ENCODE measurements at places on chromosomes 3 and 15.
A peak's percentile ranks its signal among the peaks of the same experiment; 100 is the strongest.

- DNase-seq, result no peak
Measured at GRCh38 chr15:71591057-71591456, 219.3 kb upstream of the NR2E3 start.

GRCh38 chr3:178967177-178967532 lies 104.5 kb downstream of the ZMAT3 start:
- no peak for DNase-seq

- no peak for DNase-seq
Measured at GRCh38 chr3:96796101-96796500, 18.3 kb upstream of the EPHA6 start.

DNA sequence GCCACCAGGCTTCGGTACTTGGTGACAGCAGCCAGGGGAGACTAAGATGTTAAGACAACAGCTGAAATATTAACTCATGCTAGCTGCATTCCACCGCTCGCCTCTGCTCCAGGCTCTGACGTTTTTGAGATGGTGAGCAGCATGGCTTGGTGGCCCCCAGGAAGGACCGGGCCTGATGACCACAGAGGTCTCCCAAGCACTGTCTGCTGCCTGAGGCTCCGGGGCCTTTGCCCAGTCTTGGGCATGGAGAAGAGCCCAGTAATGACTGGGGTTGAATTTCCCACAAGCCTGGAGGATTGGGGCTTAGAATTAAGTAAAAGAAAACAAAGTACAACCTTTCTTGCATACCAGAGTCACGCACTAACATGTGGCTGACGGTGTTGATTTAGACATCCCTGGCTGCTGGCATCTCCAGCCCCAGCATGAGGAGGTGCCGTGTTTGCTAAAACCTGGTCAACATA lies 243.6 kb upstream of the LYSMD4 start:
- DNase-seq, result no peak

- DNase-seq, result no peak
Measured at GRCh38 chr15:43483297-43484128, 9.4 kb downstream of the TP53BP1 start.

GRCh38 chr3:159910991-159911663 lies 77.5 kb upstream of the IL12A start:
- DNase-seq, result no peak

GRCh38 chr3:15964605-15965442 lies 167.0 kb upstream of the ANKRD28 start:
- DNase-seq, result no peak

DNA sequence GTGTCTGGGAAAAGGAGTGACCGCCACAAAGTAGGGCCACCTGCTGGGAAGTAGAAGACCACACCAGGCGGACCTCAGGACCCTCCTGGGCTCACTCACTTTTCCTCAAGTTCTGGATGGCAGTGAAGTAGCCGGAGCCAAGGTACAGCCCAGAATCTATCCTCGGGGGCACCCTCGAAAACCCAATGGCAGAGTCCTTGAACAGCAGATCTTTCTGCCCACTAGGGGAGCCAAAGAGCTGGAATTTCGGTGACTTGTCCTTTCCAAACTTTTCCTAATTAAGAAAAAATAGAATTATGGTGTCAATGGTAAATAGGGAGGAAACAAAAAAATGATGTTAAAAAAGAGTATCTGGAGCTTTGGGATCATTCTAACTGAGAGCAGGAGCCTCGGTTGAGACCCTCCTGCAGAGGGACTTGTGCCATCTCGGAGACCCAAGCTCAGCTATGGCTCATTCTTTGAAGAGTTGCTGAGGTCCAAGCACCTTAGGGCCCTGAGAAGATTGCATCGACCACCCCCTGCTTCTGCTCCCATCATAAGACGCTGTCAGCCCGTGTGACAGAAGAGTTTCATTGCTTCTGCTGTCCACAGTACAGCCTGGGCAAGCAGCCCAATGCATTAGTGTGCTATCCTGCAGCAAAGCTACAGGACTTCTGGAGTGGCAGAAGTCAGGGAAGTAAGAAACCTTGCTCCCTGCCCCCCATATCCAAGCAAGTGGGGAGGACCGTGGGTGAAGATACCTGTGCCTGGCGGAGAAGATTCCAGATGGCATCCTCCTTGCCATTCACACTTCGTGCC lies 14.8 kb downstream of the LTF start:
- DNase-seq, result no peak

GRCh38 chr3:196563721-196564225 lies 4.6 kb downstream of the WDR53 start:
- peak; percentile 18 for DNase-seq

- DNase-seq, result no peak
Measured at GRCh38 chr3:111936191-111936841, 42.5 kb upstream of the ABHD10 start.

DNA sequence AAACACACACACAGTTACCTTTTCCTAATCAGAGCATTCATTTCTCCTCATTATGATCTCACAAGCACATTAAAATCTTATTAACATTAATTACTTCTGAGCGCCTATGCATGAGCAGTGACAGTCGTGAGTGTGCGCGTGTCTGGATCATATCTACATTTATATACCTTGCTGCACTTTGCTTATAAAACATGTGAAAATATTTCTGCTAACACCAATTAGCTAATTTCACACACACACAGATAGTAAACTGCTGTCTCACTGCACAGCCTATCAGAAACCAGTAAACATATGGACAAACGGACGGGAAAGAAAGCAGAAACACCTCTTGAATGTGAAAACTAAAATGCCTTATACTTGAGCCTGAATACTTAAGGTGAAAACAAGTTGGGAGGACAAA lies 64.8 kb downstream of the ZBTB20 start:
- DNase-seq, result no peak

GRCh38 chr3:157110761-157111278 lies 49.1 kb downstream of the CCNL1 start:
- DNase-seq, result no peak

GRCh38 chr3:8301977-8302735 lies 199.5 kb upstream of the LMCD1 start:
- DNase-seq, result no peak

GRCh38 chr3:83941990-83942745 lies 1016.6 kb upstream of the CADM2 start:
- no peak for DNase-seq

DNA sequence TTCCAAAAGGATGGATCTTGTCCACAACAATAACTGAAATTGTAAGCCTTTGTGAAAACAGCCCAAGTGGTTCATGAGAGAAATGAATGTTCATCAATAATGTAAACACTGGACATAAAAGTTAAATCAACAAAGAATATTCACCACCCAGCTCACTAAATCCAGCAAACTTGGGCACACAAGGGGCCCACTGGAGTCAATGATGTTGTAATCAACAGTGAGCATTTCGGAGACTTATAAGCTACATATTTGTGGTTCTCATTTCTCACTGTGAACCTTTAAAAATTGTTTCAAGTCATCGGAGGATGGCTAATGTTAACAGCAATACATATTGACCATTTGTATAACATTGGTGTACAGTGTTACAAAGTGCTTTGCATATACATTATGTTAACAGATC lies 63.1 kb downstream of the VGLL4 start:
- DNase-seq, result no peak

GRCh38 chr15:61157933-61158332 lies 71.2 kb downstream of the RORA start:
- DNase-seq, result no peak

DNA sequence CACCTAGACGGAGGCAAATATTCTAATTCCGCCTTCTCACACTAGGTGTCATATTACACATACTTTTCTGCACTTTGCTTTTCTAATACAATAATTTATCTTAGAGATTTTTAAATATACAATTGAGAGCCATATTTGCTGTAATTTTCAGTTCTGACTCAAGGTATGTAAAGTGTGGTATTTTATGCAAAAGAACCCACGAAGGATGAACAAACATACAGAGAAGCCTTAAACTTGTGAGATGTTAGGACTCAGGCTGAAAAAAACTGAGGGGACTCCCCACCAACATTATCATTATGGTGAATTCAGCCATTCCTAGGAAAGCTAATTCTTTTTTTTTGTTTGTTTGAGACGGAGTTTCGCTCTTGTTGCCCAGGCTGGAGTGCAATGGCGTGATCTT lies 9.6 kb downstream of the ZBTB11 start:
- no peak for DNase-seq

GRCh38 chr3:194058189-194058571 lies 77.8 kb upstream of the HES1 start:
- peak; percentile 42 for DNase-seq

DNA sequence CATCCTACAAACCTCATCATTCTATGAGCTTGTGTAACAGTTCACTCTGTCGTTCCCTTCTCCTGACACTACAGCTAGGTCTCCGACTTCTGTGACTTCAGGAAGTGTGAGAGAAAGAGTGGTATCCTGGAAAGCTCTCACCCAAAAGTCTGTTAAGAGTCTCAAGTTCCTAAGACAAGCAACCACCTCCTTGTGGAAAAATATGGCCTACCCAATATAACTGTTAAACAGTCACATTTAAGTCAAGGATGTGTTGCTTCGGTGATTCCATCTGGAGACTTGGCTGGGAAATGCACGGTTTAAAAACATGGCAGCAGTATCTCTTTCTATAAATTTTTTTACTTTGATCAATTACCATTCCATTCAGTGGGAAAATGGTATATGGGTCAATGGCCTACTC lies 13.8 kb downstream of the FEZF2 start:
- no peak for DNase-seq

GRCh38 chr3:30553641-30554316 lies 52.6 kb upstream of the TGFBR2 start:
- no peak for DNase-seq

- DNase-seq, result no peak
Measured at GRCh38 chr3:171455603-171456550, 4.3 kb downstream of the TNIK start.

- DNase-seq, result no peak
Measured at GRCh38 chr3:60742606-60743145, 508.6 kb downstream of the FHIT start.

DNA sequence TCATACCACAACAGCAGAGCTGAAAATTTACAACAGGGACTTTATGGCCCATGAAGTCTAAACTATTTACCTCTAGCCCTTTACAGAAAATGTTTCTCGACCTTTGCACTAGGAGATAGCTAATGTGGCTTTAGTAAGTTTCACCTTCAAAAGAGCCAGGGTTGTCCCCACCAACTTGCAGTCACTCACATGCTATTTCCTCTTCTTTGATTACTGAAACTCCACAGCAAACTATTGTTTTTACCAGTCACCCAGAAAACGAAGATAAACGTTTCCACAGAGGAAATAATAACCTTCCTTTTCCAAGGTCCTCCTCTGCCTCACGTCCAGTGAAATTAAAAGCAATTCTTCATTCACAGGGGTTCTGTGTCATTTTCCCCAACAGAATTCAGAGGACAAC lies 48.2 kb downstream of the WWTR1 start:
- DNase-seq, result no peak

DNA sequence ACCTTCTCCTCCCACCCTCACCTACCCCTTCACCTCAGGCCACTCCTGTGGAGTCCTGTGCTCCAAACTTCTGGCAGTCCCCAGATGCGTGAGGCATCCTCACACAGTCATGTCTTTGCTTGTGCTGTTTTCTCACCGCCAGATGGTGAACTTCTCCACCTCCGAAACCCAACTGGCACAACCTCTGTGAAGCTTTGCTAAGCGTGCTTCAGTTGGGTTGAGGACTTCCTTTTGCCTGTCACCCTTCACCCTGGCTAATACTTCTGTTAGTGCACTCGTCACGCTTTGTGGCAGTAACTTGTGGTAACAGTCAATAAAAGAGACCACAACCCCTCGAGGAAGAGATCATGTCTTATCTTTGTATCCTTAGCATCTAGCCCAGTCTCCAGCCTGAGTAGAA lies 42.0 kb upstream of the SKOR1 start:
- peak; percentile 32 for DNase-seq

GRCh38 chr3:8001712-8002111 lies 499.9 kb upstream of the LMCD1 start:
- DNase-seq, result no peak

DNA sequence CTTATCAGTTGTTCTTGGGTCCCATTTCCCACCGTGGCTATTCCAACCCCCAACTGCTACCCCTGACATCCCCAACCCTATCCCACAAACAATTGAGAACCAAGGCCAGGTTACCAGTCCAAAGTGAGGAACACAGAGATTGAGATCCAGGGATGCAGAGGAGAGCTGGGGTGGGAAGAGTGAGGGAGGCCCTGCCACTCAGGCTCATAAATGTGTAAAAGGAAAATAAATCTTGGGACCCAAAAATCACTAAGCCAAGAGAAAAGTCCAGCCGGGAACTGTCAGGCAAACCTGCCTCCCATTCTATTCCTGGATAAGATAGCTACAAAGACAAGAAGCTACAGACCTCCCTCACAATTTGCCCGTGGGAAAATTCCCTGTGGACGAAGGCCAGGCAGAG lies 101.1 kb upstream of the DLG1 start:
- DNase-seq, result no peak

DNA sequence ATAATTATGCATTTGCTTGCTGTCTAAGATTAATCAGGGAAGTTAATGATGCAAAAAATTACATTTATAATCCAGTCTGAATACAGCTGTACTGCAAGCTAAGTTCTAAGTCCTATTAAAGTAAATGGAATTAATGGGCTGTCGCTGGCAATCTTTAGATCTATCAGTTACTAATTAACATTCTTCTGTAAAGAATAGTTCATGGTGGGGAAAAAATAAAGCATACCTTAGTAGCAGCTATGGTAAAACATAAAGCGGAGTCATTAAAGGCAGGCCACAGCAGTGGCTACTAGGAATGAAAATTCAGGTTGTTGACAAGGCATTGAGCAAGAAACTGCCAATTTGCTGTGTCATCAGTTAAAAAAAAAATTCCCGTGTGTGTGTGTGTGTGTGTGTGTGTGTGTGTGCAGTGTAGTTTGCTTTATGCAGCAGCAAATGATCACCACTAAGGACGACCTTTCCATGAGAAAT lies 129.8 kb downstream of the ZNF385D start:
- no peak for DNase-seq

- no peak for DNase-seq
Measured at GRCh38 chr15:94175420-94175819, 55.9 kb upstream of the MCTP2 start.

GRCh38 chr15:88630141-88630721 lies 8.6 kb upstream of the ISG20 start:
- DNase-seq, result no peak

GRCh38 chr3:5545719-5546118 lies 358.2 kb downstream of the EDEM1 start:
- DNase-seq, result no peak

DNA sequence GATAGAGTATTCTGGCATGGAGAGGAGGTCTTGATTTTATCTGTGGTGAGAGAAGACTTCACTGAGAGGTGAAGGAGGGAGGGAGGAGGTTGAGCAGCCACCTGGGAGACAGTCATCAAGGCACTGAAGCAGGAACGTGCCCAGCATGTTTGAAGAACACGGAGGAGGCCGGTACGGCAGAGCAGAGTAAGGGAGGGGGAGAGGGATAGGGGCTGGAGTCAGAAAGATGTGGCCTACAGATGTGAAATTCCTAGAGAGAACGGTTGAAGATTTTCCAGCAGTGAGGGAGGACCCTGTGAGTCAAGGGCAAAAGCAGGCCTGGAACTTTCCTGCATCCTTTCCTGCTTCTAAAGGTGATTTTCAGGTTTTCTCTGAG lies 21.7 kb upstream of the IQCF6 start:
- no peak for DNase-seq

GRCh38 chr3:141578202-141578973 lies 91.6 kb downstream of the RASA2 start:
- no peak for DNase-seq

GRCh38 chr3:56137415-56137814 lies 330.9 kb downstream of the ERC2 start:
- no peak for DNase-seq
